NCI-H510A (cell line): ENCODE measurements at places on chromosomes 13 and 19.

DNA sequence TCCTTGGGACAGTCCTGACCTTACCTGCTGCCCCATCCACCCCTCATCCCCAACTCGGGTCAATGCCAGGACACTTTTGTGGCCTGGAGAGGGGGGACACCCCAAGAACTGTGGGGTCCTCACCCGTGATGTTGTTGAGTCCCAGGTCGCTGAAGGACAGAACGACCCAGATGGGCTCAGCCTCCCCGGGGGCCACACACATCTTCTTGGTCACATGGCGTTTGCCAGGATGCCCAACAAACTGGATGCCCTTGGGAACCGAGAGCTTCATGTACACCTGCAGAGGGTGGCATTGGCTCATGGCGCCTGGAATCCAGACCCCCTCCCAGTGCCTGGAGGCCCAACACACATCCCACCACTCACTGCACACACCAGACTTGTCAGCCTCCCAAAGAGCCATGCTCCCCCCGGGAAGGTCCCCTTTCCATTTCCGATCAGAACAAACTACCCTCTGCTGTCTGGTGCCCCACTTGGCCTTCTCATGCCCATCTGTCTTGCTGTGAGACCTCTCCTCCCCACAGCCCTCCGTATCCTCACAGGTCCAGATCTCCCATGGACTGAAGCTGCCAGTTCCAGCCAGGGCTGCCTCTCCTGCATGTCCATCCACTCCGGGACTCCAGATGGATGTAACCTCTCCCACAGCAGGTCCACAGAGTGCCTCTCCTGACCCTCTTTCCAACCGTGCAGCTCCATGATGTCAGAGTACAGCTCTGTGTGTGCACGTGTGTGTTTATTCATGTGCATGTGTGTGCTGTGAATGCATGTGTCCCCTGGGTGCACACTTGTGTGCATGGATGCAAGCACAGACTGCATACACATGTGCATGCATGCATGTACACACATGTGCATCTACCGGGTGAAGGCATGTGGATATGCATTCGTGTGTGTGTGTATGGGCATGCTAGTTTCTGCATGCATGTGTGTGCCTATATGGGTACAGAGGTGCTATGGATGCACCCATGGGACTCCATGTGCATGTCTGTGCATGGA is 58.4 kb downstream of the F2RL3 start:
- no peak for DNase-seq

DNA sequence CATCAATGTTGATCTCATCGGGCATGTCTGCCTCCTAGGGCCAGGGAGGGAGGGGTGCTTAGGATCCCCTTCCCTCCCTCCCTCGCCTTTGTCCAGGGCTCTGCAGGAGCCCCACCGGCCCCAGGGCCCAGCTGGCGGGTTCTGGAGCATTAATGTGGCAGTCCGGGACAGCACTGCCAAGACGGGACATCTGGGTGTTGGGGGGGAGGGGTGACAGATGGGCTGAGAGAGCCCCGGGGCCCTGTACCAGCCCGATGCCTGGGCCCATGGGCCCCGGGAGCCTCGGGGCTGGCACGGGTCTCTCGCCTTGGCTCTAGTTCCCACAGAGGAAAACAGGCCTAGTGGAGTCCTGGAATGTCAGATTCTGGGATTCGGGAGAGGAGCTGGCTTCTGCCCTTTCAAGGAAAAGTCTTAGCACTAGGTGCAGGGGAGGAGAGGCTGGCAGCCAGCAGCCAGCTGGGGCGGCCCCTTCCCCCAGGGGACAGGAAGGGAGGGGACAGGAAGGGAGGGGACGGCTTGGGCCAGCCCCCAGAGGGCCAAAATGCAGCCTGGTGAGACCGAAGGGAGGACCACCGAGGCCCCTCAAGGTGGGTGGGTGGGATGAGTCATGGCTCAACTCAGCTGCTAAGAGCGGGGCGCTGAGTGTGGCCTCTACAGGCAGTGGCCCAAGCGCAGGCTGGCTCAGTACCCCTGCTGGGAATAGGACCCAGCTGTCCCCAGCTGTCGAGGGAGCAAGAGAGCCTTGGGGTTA is 3.1 kb downstream of the PPP1R14A start:
- DNase-seq: no peak

- no peak for DNase-seq
Observed at GRCh38 chr19:6279620-6279930, 200 bp downstream of the MLLT1 start.

DNA sequence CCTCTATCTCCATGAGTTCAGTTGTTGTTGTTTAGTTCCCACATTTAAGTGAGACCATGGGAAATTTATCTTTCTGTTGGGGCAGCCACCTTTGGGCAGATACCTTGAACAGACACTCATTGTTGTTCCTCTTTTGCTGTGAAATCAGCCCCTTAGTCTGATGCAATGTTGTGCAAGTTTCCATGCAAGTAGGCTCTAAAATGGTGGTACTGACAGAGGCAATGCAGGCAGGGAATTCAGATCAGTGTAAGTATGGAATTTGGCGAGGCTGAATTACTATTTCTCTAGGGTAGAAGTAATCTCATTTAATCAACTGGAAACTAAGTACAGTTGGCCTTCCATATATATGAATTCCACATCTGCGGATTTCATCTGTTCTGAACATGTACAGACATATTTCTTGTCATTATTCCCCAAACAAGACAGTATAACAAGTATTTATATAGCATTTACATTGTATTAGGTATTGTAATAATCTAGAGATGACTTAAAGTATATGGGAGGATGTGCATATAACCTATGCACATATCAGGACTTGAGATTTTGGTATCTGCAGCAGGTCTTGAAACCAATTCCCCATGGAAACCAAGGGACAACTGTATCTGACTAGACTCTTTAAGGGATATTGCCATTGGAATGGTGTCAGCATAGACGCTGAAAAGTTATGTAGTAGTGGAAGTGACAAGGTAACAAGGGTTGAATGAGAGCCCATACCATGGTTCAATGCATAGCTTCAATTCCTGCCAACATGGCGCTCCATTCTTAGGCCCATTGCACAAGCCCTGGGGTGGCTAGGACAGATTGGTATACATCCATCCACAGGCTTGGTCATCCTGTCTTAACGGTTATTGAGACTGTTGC is 281.5 kb upstream of the HTR2A start:
- no peak for DNase-seq

- DNase-seq: no peak
Observed at GRCh38 chr13:29782798-29783197, 67.6 kb downstream of the UBL3 start.

DNA sequence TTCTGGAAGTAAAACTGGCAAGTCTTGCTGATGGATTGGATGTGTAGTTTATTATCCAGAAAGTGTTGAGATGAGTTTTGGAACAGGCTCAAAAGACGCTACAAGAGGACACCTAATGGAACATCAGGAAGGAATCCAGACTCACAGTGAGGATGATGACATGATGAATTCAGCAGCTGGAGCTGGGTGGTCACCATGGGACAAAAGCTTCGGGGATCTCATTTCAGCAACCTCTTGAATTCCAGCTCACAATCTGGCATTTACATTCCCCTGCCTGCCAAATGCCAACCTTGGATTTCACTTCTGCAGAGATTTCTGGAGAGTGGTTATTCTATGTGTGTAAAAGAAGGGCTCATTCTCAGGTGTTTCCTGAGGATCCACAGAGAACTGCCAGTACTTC is 288.0 kb upstream of the TMTC4 start:
- DNase-seq: no peak

DNA sequence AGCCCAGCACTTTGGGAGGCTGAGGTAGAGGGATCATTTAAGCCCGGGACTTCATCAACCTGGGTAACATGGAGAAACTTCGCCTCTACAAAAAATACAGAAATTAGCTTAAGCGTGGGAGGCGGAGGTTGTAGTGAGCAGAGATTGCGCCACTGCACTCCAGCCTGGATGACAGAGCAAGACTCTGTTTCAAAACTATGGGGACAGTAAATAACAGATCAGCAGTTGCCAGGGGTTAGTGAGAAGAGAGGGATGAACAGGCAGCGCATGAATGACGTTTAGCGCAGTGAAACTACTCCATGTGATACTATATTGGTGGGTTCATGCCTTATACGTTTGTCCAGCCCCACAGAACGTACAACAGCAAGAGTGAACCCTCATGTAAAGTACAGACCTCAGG is 7.1 kb upstream of the ICAM3 start:
- no peak for DNase-seq

DNA sequence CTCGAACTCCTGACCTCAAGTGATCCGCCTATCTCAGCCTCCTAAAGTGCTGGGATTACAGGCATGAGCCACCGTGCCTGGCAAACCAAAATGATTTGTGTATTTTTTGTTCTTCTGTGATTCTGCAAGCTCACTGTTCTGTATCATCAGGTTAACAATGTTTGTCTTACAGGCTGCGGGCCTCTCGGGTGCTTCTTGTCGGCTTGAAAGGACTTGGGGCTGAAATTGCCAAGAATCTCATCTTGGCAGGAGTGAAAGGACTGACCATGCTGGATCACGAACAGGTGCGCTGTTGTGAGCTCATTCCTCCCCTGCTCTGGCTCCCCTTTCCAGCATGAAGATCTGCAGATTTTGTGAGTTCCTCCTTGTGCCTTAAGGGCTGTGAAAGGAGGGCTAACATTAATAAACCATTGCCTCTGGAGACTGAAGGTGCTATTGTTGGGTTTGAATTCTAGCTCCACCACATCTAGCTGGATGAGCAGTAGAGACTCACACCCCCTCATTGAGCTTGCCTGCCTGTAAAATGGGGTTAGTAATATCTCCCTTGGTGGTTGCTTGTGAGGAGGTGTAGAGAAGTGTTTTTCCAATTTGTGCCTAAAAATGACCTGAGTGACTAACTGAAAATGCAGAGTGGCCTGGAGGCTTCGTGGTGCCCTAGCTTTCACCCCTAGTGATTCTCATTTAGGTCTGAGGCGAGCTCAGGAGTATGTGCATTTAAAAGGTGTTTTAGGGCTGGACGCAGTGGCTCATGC is 12.9 kb downstream of the SAE1 start:
- DNase-seq: no peak

DNA sequence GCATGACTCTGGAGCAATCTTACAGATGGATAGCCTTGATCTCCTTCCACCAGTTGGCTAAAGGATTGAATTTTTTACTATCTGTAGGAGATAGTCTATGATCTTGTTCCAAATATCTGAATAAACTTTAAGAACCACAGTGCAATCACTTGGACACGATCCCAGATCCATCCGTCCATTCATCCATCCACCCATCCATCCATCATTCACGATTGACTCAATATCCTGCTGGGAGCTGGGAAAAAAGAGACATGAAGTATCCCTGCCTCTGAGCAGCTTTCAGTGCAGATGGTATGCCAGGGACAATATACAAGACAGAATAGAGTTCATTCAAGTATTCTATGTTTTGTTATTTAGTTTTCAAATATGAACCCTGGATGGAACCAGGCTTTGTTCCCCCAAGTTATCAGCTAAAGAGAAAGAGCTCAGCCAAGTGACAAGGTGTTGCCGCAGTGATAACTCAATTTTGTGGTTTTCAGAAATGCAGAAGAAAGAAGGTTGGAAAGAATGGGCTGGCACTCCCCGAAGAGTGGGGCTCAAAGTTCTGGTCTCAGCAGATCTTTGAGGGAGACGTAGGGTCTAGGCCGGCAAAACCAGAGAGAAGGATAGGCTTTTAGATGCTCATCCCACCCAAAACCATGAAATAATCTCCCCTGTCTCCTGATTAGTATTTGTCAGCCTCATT is 66.3 kb downstream of the IRS2 start:
- DNase-seq: no peak

DNA sequence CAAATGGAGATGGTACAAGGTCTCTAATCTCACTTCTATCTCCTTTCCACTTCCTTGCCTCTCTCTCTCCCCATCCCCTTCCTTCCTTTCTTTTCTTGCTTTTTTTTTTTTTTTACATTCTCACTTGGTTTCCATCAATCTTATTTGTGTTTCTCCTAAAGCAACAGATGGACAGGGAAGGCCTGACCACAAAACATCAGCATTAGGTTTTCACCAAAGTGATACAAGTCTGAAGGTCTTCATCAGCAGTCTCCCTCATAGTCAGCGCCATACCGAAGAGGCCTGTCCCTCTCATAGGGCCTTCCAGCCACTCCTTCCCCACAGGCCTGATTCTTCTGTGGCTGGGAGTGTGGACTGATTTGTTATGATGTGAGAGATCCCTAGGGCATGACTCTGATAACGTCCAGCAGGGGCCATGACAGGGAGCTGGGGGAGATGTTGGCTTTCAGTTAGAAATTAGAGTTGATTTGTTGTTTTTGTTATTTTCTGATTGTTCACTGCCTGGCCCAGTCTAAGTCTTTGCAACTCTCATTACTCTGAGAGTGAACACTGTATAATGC is 158.7 kb downstream of the SLC7A1 start:
- DNase-seq: no peak
